Muscle of arm (tissue), 14 donors: ENCODE measurements at places on chromosomes 12 and 14.

DNA sequence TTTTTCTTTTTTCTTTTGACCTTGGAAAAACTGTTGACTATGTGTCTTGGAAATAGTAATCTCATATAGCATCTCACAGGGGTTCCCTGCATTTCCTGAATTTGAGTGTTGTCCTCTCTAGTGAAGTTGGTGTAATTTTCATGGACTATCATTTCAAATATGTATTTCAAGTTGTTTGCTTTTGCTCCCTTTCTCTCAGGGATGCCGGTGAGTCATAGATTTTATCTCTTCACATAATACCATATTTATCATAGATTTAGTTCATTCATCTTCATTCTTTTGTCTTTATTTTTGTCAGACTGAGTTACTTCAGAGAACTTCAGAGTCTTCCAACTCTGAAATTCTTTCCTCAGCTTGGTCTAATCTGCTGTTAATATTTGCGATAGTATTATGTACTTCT lies 1320.6 kb downstream of the LRFN5 start:
- DNase-seq: no peak

GRCh38 chr14:105313381-105314286 lies 914 bp upstream of the PACS2 start:
- DNase-seq: no peak

DNA sequence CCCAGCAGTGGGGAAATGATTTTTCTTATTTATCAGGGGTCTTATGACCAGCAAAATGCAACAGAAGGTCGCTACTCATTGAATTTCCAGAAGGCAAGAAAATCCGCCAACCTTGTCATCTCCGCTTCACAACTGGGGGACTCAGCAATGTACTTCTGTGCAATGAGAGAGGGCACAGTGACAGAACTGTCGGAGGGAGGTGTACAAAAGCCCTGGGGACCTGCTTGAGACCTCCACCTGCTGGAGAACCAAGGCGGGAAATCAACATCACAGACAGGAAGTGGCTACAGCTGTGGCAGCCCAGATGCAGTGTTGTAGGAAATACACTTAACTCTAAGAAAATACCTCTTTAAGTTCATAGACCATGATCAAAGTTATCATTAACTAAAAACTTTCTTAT lies 250.9 kb upstream of the OR4E1 start:
- no peak for DNase-seq

- no peak for DNase-seq
Measured at GRCh38 chr12:12885096-12885792, 6.1 kb upstream of the GPRC5A start.

DNA sequence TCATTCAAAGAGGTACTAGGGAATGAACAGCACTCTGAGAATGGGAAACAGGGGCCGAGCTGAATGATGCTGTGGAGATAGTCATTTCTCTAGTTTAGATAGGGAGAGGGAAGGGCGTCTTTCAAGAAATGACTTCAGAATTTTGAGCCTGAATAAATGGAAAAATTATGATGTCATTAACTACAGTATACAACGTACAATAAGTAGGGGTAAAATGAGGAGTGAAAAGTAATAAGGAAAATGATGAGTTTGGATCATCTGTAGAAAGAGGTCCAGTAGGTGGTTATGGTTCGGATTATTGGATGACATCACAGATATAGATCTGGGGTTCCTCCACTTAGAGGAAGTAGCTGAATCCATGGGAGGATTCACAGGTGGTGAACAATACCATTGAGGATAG lies 960.0 kb downstream of the DIO2 start:
- DNase-seq: no peak

DNA sequence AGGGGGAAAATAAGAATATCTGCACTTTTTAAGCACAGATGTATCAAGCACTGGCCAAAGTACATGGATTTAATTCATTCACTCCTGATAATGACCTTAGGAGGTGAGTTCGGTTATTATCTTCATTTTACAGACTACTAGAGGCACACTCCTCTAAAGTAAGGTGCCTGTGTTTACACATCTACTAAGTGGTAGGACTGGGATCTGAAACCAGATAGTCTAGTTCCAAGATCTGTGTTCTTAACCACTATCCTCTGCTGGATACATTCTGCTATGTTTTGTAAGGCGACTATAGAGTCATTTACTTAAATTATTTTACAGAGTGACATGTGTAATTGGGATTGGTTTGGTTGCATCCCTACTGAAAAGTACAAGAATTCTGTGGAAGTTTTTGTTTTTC lies 175.3 kb downstream of the ESR2 start:
- no peak for DNase-seq

DNA sequence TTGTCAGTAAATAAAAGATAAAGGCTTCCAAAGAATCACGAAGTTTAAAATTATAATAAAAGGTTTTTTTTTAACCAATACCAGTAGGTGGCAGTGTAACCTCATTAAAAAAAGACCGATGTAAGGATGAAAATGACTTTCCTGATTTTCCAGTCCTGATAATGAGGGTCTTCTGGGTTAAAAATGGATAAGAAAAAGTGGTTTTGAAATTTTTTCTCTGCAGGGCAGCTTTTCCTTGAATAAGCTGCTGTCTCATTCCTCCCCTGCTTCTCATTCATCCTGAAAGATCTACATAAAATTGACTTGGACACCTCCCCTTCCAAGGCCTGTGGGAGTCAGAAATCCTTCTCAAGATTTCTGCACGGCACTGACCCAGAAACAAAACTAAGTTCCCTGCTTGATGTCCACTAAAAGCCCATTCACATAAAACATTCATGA lies 58.9 kb upstream of the FBXO33 start:
- DNase-seq: peak; percentile 46

GRCh38 chr12:7190268-7191055 lies 976 bp downstream of the PEX5 start:
- DNase-seq: peak; percentile 23
